ENCODE measurements at places on chromosomes 5 and 9.

DNA sequence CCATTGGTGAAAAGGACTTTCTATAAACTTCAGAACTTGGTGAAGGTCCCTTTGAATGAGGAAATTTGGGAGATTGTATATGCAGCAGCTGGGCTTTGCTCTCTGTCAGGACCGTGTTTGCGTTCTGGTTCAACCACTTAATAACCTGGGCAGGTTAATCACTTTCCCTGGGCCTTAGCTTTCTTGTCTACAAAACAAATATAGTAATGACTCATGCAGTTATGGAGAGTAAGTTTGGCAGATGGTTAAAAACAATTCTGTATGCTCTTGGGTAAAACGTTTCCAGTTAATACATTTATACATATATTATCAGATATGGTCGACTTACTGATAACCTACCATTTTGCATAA is 197.0 kb downstream of the ARHGEF28 start:
- no peak for DNase-seq

DNA sequence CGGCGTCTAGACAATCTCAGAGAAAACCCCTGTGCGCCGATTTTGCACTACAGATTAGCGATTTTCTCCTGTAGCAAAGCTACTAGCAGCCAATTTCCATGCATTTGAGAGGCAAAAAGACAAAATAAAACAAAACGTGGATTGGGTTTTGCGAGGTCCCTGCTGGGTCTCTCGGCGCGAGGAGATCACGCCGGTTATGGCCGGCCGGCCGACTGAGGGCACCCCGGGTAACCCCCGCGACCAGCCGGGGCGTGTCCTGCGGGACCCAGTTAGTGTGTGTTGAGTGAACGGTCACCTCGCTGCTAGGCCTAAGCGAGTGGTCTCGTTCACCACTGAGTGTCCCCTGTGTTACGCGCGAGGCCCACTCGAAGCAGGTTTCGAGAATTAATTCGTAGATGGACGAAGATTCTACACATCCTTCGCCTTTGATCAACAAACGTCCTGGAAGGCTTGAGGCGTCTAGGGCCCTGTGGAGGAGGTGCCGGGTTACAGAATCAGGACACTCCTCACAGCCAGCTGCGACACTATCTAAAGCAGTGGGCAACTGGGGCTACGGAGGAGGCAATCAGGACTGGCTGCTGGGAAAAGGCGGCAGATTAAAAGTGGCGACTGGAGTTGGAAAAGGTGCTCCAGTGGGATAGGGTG is 764 bp upstream of the VDAC1 start:
- no peak for DNase-seq

- no peak for DNase-seq
Measured at GRCh38 chr5:107808671-107809137, 138.0 kb upstream of the EFNA5 start.

GRCh38 chr5:153797484-153797883 is 241.2 kb downstream of the FAM114A2 start:
- DNase-seq: no peak

GRCh38 chr5:32489791-32490562 is 45.4 kb upstream of the ZFR start:
- DNase-seq: peak; percentile 56

GRCh38 chr5:72238712-72239445 is 81.2 kb downstream of the MRPS27 start:
- no peak for DNase-seq

DNA sequence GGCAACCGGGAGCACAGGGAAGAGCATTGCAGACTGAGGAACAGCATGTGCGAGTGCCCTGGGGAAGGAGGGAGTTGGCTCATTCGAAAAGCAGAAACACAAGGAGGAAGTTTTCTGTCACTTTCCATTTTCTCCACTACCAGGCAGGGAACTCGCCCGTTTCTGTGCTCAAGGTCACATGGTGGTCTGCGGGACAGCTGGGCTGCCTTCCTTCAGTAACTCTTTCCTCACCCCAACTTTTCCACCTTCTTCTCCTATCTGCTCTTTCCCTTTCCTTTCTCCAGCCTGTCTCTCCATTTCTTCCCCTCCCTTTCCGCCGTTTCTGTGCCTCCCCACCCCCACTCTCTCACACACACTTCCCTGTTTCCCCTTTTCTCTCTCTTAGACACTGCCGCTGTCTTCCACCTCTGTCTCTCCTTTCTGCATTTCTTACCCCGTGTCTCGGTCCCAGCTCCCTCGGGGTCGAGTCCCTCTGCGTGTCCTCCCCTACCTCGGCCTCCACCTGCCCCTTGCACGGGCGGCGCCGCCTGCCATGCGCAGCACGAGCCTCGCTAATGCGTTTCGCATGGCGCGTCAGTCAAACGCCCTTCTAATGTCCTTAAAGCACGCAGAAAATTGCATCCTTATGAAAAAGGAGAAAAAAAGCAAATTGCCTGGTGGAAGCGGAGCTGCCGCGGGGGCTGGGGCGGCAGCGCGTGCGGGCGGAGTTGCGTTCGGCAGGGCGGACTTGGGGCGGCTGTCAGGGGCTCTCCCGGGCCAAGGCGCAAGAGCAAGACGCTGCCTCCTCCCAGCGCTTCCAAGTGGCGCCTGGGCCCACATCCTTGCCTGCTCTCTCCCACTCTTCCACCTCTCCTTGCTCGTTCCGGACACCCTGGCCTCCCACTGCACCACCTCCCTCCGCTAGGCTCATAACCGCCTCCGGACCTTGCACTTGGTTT is 9.5 kb downstream of the BARX1 start:
- DNase-seq: no peak
